Activated naive CD8-positive, alpha-beta T cell treated with anti-CD3 and anti-CD28 coated beads for 36 hours (primary cell): ENCODE measurements at places on chromosomes 7 and 10.

- DNase-seq: no peak
These were observed 59.3 kb downstream of the ANKMY2 start for GRCh38 chr7:16586081-16586874.

DNA sequence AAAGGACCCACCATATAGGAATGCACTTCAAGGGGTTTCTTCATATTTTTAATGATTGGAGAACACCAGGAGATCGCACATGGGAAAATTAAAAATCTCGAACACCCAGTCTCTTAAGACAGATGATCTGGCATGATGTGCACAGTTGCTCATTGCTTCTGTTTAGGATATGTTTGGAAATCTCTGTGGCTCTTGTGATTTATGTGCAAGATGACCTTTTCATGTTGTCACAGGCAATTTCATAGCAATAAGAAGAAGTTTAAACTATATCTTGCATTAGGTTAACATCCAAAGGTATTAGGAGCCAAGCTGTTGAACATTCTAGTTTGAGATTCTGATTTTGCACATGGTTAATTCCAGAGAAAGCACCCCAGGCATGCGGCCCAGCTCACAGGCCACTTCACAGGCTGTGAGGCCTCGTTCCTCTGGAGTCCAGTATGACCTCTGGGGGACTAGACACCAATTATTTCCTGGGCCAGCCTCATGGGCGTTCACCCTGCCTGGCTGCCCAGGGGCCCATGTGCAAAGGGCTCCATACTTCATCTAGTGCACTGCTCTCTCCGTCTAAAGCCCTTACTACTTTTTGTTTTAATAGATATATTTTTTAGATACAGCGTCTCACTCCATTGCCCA lies 28.4 kb downstream of the CAMK1D start:
- no peak for DNase-seq

DNA sequence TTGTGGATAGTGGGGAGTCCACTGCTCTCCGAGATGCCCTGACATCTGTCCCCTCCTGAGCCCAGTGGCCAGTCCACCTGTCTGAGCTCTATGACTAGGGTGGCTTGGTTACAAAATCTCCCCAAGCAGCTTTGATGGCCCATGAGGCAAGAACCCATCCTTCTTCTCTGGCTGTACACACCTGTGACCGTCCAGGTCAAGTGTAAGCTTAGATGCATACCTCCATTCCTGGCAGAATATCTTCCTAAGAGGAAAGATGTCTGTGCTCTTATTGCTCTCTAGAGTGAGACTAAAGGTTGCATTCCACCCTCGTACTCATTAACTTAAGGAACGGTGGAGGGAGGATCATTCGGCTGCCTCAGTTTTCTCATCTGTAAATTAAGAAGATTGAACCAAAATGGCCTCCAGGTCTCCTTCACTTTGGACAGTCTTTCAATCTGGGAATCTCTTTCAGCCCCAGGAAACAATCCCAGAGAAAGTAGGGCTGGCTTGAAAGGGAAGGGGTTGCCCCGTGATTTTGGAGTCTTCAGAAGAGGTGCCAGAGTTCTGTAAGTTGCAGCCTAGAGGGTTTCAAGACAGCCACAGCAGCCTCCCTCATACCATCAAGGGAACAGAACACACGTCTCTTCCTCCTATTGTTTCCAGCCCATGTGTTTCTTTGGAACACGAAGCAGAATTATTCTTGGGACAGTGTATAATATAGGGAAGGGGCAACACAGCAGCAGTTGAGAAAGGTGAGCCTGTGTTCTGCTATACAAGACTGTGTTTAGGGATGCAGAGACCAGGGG lies 5.5 kb downstream of the HOXA4 start:
- DNase-seq: no peak

DNA sequence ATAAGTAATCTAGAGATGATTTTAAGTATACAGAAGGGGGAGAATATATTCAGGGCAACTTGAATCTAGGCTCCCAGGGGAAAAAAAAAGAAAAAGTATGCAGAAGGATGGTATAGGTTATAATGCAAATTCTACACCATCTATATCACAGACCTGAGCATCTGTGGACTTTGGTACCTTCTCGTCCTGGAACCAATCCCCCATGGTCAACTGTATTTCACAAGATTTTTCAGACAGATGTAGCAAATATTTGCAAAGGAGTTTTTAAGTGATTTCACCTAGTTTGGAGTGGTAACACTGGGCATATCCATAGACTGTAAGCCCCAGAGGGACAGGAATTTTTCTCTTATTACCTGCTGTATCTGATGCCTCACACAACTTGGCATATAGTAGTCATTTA lies 58.8 kb downstream of the NOC3L start:
- no peak for DNase-seq

GRCh38 chr7:102286237-102287110 lies at the start of gene SH2B2:
Gene SH2B2 (plus strand): TSS chr7:102286868. CDS start chr7:102300551, 13,683 bp downstream.
- DNase-seq: peak; percentile 55

DNA sequence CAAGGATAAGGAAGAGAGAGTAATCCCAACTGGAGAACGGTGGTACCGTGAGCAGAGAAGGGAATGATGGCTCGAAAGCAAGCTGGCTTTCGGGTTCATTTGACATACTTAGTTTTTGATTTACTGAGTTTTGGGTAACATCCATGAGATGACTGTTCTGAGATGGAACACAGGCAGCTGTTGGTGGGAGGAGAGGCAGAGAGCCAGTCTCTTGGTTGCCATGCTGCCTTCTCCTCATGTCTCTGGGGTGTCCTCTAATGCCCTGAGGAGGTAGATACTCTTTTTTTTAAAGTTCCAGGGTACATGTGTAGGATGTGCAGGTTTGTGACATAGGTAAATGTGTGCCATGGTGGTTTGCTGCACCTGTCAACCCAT lies 76.4 kb upstream of the NRP1 start:
- no peak for DNase-seq
